ENCODE measurements at places on chromosomes 7 and 10.

DNA sequence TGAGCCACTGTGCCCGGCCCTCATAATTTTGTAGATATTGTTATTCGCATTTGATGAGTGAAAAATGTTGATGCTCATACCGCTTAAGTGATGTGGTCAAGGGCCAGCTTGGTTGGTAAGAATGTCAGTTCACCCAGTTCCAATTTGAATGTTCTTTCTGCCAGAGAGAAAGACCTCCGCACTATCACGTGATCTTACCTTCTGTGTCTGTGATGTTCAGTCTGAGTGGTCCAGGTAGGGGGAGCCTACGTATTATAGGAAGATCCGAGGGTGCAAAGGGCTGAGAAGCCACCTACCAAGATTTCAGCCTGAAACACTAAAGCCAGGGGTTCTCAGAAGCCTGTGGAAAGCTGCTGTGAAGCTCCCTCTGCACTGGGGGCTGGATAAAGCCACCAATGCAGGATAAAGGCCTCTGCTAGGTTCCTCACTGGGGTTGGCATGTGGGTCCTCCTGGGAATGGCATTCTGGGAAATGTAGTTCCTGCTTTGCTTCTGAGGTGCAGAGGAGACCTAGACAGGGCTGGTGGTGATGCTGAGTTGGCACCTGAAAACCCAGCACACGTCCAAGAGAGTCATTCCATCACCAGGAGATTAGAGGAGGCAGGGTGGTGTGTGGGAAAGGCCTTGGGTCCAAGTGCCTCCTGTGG lies 64.7 kb upstream of the AOAH start:
- DNase-seq, result no peak

- no peak for DNase-seq
These were observed 4.4 kb downstream of the DMBT1 start for GRCh38 chr10:122564980-122565379.

- no peak for DNase-seq
These were observed 169.0 kb upstream of the KIAA1217 start for GRCh38 chr10:24039897-24040296.

DNA sequence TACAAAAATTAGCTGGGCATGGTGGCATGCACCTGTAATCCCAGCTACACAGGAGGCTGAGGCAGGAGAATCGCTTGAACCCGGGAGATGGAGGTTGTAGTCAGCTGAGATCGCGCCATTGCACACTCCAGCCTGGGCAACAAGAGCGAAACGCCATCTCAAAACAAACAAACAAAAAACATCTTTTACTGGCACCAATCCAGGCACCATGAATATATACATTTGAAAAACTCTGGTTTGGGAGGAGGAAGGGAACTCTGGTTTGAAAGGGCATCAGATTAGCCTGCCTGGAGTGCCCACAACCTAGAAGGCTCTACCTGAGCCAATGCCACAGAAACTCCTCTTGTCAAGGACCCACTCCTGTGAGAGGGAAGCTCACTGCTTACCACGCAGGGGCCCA lies 15.9 kb downstream of the POLL start:
- no peak for DNase-seq

DNA sequence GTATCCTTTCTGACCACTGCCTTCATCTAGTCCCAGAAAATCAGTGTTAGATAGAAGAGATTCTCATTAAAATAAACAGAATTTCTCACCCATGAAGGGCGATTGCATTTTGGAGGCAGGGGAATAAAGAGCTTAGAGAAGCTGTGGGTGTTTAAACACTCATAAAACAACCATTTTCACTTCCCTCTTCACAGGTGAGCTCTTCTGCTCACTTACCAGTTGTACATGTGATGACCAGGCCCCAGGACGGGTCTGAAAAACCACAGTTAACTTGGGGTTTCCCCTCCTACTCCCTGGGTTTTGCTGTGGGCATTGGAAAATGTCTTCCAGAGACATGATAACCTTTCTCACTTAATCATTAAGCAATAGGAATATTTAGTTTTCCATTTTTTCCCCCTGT lies 411.6 kb upstream of the DPP6 start:
- DNase-seq, result no peak

DNA sequence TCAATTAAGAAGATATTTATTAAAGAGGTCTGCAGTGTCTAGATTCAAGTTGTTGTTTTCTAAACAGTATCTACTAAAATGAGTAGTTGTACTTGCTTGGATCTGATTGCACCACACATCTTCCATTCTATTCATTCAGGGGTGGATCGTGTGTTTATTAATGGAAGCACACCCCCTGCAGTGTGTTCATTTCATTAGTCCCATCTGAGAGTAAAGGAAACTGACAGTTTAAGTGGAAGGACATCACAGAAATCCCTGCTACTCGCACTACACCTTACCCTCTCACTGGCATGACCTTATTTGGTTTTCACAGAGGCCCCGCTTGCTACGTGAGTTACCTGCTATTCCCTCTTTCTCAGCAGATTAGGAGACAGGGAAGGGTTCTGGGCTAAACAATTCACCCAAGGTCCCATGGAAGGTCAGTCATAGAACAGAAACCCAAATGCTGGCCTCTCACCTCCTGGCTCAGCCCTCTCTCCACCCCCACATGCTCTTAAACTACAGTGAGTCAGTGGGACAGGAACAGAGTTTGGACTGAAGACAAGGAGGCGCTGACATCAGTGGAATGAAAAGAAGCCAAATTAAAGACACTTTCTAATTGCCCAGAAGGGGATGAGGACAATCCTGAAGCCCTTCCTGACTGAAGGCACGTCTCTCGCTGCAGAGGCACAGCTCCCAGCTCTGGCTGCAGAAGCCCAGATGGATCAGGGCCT lies 369.2 kb upstream of the NRP1 start:
- DNase-seq, result no peak

DNA sequence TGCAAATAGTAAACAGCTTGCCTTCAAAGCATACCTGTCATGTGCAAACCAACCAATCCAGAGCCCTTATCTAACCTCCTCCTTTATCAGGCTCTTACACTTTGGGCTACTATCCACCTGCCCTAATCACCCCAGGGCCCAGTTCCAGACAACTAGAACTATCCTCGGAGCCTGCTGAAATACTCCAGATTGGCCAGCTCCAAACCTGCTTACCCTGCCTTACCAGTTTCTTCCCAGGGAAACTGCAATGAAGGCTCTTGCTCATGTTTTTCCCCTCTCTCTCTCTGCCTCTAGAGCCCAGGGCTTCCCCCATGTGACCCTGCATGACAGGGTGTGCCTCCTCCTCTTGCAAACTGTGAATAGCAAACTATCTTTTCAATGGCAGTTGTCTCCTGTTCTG lies 81.4 kb upstream of the CAPZA2 start:
- DNase-seq, result no peak

DNA sequence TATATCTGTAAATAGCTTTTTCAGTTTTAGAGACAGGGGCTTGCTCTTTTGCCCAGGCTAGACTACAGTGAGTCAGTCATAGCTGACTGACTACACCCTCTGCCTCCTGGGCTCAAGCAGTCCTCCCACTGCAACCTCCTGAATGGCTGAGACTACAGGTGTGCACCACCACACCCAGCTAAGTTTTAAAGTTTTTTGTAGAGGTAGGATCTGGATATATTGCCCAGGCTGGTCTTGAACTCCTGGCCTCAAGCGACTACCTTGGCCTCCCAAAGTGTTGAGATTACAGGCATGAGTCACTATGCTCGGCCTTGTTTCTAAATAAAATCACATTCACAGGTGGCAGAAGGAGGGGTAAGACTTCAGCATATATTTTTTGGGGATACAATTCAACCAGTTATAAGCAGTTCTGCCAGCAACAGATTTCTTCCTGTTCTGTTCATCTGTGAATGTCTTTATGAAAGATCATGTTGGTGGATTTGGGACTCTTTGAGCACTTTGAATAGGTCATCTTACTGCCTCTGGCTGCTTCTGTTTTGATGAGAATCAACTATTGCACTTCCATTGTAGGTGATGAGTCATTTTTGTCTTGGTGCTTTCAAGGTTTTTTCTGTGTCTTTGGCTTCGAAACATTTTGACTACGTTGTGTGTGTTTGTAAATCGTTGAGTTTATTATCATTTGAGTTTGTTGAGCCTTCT lies 15.7 kb downstream of the RBM33 start:
- DNase-seq, result no peak

GRCh38 chr10:3116508-3117100 lies 49.3 kb downstream of the PFKP start:
- DNase-seq, result no peak

GRCh38 chr10:109474812-109475211 lies 448.5 kb downstream of the XPNPEP1 start:
- no peak for DNase-seq

GRCh38 chr10:76175533-76176165 lies 744.2 kb downstream of the LRMDA start:
- DNase-seq, result no peak

DNA sequence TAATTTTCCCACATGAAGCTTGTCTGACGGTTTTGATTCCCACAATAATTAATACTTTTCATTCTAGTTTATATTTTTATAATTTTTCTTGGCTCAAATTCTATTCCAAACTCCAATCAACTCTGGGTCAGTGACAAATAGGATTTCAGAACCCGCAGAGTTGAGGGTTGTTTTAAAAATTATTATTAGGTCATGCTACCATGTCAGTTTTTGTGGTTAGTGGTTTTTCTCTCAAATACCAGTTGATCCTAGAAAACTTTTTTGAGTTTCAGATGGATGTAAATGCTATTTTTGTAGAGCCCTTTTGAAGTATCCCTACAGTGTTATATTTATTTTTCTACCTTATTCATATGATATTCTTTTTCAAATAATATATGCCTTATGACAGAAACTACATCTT lies 237.4 kb downstream of the SEMA3D start:
- no peak for DNase-seq

DNA sequence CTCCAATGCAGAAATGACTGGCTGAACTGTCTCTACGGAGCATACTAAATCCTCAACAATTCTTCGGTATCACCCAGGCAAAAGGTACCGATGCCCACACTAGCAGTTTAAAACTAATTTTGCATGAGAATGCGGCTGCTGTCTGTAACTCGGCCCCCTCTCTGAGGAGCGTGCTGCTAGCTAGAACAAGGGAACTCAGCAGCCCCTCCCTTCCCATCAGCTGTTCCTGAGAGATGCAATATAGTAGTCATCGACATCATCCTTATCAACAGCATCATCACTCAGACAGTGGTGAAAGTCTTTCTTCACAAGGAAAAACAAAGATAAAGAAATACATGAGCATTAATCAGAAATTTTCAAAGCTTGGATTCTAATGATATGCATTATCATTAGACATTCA lies 189.1 kb upstream of the FRMD4A start:
- DNase-seq, result no peak

DNA sequence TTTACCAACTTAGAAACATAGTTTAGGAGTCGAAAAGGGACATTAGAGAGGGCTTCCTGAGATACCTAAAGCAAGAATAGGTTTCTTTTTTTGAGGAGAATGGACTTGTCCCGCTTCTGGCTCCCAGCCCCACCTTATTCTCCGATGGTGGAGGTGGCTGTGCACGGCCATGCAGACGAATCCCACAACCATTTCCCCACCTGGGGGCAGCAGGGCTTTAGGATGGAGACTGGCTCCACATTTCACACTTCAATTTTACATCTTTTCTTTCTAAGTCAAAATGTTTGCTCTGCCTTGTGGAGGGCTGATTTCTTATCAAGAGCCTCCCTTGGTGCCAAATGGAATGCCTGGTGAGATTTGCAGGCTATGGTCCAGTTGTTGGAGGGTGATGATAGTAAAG lies 118.5 kb downstream of the GLRX3 start:
- DNase-seq, result no peak

GRCh38 chr7:87151729-87152111 lies 533 bp upstream of the DMTF1 start:
- DNase-seq, result no peak

DNA sequence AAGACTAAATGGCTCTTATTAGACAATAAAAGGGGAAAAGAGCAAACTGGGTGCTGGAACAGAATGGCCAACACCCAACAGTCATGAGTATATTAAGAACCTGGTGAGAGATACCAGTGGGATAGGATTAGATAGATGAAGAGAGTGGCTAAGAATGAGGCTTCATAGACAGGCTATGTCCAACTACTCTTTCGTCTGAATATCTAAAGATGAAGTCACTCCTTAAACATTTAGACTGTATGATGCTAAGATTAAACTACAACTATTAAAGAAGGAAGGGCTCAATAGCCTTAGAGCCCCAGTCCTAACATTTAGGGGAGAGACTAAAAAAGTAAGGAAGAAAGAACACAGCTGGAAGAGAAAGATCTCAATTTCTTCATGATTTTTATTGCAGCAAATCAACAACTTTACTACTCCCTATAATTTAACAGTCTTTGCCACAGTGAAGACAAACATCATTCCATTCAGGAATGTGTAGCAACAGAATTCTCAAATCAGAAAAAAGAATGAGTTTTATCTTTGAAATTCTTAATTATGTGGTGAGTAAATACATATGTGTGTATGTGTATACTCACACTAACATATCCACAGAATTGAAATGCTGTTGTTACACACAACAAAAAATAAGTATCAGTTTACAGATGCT lies 45.6 kb downstream of the CACNA2D1 start:
- no peak for DNase-seq

- no peak for DNase-seq
These were observed 14.5 kb upstream of the PYROXD2 start for GRCh38 chr10:98429320-98430072.

DNA sequence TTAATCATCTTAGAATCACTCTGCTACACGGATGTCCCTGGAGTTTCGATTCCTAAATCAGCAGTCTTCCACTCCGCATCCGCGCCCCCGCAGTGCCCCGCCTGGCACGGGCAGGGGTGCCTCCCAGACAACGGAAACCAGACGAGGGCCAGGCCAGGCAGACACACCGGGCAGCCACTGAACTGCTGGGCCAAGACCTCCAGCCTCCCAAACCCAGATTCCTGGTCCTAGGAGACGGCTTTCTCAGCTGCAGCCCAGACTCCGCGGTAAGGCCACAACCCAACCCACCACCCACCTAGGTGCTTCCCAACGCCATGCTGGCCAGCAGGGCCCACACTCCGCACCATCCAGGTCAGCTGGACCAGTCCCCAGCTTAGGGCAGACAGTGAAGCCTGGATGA lies 33.2 kb downstream of the MAD1L1 start:
- DNase-seq, result no peak

GRCh38 chr7:139647814-139648390 lies 124.4 kb downstream of the CLEC2L start:
- no peak for DNase-seq

- no peak for DNase-seq
These were observed 8.5 kb upstream of the JAKMIP3 start for GRCh38 chr10:132057191-132057681.

GRCh38 chr7:82950436-82950835 lies 212.2 kb downstream of the PCLO start:
- no peak for DNase-seq

DNA sequence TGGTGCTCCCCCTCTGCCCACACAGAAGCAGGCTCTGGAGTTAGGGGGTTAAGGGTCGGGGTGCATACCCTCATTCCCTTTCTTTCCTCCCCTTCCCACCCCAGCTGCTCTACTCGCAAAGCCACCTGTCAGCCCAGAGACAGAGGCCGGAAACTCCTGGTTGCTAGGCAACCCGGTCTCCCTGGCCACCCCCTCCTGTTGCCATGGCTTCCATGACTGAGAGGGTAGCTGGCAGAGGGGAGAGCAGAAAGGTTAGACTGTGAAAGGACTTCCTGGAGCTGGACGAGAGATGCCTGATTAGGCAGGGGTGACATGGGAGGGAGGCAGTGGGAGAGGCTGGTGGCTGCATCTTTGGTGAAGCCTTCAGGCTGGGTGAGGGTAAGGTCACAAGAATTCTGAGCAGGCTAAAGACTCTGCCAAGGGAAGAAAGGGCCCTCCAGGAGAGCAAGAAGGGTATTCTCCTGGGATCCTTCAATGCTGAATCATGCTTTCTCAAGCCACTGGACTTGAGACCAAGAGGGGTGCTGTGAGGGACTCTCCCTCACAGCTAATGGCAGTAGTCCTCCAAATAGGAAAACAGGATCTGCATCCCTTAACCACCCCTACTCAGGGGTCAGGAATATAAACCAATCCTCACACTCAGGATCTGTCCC lies 5.4 kb downstream of the PSD start:
- DNase-seq, result no peak
